ENCODE measurements at places on chromosomes 5 and 9. TPM values are rescaled to one million over a fixed set of nuclear protein-coding genes. Genes with fewer than 3 reads are reported as not detected.

DNA sequence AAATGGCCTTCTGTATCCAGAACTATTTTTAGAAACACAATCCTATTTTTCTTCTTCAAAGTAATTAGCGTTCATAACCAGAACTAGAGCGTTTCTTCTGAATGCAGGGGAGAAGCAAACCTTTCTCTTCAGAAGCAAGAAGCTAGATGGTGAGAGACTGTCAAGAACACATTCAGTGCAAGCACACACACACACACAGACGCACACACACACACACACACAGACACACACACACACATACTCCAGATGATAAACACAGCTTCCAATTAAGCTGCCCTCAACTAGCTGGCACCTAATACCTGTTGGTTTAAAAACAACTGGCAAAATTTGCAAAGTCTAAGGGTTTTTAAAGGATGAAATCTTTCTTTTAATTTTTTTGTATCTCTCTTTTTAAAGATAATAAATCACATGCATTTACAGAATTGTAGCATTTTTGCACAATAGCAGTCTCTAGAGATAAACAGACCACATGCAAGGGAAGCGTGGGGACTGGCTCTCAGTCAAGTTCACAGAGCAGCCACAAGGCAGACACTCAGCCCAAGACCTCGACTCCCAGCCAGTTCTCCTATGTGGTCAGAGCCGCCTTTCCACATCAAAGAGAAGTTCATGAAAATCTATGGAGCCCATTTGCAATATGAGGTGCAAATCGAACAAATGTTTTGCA, 138.5 kb downstream of the TTLL11 start:
- peak; percentile 49 for DNase-seq

DNA sequence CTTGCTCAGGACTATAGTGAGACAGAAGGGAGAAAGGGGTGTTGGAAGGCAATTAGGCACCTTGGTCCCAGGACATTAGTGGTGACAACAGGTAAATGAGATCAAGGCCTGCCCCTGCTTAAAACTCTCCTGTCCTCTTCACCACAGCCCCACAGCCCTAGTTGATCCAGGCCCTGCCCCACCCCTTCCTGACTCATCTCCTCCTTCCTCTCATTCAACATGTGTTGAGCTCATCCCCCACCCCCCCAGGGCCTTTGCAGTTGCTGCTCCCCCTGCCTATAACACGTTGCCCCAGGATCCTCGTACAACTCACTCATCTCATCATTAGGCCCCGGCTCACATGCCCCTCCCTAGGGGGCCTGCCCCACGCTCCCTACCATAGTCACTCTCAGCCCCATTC, 66.8 kb downstream of the TSPAN17 start:
- no peak for DNase-seq

The FBXO10 gene
- total RNA-seq = 6.6 TPM

The LCN9 gene
- not detected for total RNA-seq

The ANKRD34B gene
- not detected for total RNA-seq
